ENCODE measurements at places on chromosomes 7 and 10.

DNA sequence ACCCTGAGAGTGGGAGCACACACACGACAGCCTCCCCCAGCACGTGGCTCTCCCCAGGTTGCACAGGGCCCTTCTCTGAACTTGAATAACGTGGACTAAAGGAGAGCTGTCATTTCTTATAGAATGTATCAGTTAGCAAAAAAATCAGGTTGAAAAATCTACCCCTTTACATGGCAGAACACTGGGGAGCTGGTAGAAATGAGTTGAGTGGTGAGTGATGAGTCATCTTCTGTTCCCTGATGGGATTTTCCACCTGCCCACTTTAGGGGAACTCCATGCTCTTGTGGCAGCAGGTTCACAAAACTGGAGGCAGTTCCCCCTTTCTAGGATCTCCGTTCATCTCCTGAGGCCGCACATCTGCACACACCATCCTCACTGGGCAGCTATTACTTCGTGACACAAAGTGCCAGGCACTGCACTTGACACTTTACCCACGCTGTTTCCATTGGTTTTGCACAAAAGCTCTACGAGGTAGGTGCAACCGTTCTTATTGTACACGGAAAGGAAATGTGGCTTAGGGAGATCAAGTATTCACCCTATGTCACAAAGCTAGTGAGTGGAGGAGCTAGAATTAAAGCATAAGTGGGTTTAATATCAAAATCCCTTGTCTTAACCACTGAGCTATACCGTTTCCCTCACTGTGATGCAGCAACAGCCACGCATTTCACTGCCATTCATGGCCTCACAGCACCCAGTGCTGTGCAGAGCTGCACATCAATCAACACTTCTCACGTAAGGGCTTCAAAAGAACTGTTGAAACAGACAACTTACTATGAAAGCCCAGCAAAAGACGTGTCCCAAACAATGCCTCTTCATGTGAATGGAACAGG, 80.2 kb downstream of the RNF216 start:
- no peak for DNase-seq

GRCh38 chr10:13893926-13894325, 307.2 kb downstream of the PRPF18 start:
- DNase-seq, result no peak

- DNase-seq, result no peak
Observed at GRCh38 chr10:5953676-5954075, 23.7 kb downstream of the IL15RA start.

- no peak for DNase-seq
Observed at GRCh38 chr7:24912874-24913514, 67.0 kb downstream of the OSBPL3 start.

DNA sequence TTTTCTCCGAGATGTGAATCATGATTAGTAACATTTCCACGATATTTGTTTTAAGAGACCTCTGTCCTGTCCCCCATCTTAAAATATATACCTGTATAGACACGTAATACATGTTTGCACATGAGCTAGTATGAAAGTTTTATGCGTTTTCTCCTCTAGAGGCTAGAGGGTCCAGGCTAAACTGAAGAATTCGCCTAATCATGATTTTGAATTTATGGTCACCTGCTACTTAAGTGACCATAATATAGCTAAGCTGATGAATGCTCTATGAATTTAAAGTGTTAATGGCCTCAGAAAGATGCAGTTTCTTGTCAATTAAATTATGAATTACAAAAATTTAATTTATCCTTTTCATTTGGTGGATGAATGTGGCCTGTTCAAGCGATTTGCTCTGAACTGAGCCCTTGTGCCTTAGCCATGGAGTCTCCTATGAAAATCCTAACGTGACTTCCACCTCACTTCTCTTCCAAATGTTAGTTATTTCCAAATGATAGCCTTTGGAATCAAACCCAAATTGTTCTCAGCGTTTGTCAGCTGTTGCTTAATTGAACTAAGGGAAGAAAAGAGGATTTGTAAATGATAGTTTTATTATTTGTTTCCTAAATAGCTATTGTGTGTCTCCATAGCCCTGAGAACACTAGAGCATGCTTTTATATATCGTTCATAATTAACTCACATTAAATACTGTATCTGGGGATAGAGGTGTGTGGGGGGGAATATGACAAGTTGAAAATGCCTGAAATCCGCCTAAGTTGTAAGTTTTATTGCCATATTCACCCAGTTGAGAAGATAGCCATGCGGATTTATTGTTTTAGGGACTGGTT, 2.3 kb downstream of the CELF2 start:
- no peak for DNase-seq

GRCh38 chr7:117937753-117938483, 64.7 kb upstream of the CTTNBP2 start:
- no peak for DNase-seq

All from OCI-M1 (cell line).